Activated CD4-positive, CD25-positive, alpha-beta regulatory T cell treated with anti-CD3 and anti-CD28 coated beads, Interleukin-2, amount 50 U/mL, for 72 hours (primary cell): ENCODE measurements at places on chromosomes 7 and 10.

DNA sequence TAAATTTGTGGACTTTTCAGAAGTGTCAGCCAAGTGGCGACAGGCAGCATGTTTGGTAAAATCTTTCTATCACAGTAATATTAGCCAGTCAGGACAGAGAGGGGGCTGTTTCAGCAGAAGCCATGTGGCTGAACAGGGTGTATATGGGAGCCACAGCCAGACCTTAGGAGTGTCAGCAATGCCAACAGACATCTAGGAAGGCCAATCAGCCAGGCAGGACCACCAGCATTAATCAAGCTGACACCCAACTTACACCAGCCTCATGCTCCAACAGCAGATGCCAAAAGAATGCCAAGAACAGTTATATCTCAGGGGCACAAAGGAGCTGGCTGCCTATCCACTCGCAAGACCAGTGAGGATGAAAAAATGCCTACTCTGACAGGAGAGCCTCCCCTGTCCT is 54.8 kb downstream of the RAPGEF5 start:
- DNase-seq: no peak

DNA sequence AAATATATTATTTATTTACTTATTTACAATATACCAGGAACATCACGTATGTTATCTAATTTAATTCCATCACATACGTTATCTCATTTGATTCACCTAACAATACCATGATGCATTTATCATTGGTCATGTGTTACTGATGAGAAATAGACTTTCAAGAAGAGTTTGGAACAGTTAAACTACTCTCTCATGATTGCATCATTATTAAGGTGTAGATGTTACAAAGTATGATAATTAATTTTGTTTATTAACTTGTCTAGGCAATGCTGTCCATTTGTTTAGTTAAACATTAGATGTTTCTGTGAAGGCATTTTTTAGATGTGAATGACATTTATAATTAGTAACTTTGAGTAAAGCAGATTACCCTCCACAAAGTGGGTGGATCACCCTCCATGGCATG is 32.0 kb upstream of the PCDH15 start:
- DNase-seq: no peak

DNA sequence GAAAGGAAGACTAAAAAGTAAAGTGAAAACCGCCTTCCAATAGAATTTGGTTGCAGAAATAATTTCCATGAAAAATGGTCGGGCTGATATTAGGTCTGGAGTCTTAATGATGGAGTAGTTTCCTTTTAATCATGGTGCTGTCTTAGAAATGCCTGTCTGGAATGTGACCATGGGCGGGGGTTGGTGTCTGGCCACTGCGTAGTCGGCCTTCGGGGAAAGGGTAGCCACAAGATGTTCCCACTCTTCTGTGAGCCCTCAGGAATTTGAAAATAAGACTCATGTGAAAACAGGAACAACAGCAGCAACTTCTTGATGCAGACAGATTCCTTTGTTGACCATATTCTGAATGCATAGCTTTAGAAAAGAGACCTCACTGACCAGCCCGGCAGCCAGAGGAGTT is 176.8 kb downstream of the KIAA1217 start:
- DNase-seq: no peak

- no peak for DNase-seq
Observed at GRCh38 chr7:21020667-21021066, 234.0 kb upstream of the SP8 start.
